A375 (cell line): ENCODE measurements at places on chromosomes 7 and 10. TPM values are rescaled to one million over a fixed set of nuclear protein-coding genes. Genes with fewer than 3 reads are reported as not detected.

Gene PDE1C
- 100 and 102 TPM in 2 replicates for total RNA-seq

Gene GDF2
- not detected in 2 replicates for total RNA-seq

Gene TASOR2
- total RNA-seq: 87.7 and 90.7 TPM in 2 replicates

Gene BTBD16
- total RNA-seq: 0.11 TPM in 1 of 2 replicates, not detected in the other

Gene ANKRD30A
- total RNA-seq: 4.6 and 7.1 TPM in 2 replicates

Gene CDHR1
- total RNA-seq: 0.30 and 0.50 TPM in 2 replicates

Gene LHPP
- 4.7 and 11.1 TPM in 2 replicates for total RNA-seq
